ENCODE measurements at places on chromosomes 3 and 15.
A peak's percentile ranks its signal among the peaks of the same experiment; 100 is the strongest.

DNA sequence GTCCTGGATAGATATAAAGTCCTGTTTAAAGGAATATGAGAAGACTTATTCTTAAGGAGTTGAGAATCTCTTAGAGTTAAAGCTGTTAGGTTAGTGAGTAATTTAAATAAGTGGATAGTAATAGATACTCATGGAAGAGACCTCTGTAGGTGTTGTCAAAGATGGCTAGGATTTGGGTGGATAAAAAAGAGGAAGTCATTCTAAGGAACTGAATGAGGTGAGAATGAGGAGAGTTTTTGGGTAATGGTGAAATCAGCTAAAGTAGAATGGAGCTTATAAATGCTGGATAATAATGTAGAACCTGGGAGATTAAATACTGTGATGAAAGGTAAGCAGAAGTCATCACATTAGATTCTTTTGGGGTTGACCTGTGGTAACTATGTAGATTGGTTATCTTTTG, 8.1 kb downstream of the ARIH1 start:
- no peak for DNase-seq

GRCh38 chr3:195001961-195002861, 268.7 kb downstream of the XXYLT1 start:
- peak; percentile 15 for DNase-seq

DNA sequence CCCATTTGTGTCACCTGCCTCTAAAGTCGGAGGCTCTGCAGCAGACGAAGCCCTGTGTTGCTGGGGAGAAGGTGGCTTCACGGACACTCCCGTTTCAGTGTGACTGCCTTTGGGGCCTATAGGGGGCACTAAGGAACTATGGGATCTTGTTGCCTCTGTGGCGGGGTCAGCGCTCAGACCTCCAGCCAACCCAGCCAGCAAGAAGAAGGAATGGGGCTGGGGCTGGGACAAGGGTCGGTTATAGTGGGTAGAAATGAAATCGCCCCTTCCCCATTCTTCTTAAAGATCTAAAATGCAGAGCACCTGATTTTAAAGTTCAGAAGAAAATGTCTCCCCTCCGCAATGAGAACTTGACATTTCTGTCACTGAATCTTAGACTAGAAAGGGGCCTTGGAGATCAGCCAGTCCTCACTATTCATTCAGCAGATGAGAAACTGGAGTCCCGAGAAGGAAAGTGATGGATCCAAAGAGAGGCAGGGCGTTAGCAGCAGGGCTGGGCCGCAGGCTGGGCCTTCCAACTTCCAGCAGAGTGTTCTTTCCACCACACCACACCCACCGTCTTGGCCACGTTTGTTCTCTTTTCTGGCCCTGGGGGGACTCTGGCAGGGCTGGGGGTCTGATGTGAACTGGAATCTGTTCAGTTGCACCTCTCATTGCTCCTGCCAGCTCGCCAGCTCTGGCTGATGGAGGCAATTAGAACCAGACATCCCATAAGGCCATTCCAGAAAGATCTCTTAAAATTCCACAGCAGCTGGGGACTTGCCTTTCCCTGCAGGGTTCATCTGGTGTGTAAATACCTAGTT, 195.4 kb downstream of the OPA1 start:
- no peak for DNase-seq

DNA sequence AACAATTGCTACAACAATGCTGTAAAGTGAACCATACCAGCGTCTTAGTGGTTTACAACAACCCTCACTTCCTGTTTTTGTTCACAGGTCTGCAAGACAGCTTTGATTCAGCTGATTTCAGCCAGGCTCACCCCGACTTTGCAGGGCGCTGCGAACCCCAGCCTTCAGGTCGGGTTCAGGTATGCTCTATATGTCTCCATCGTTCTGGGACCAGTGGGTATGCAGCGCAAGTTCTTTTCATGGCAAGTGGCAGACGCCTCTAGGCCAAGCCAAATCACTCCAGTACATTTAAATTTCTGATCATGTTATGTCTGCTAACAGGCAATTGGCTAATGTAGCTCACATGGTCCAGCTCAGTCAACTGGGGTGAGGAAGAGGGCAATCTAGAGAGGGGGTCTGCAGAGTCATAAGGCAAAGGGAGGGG, 52.4 kb upstream of the RGMA start:
- no peak for DNase-seq

- DNase-seq: no peak
These were observed 58.2 kb upstream of the DUT start for GRCh38 chr15:48273049-48273448.

DNA sequence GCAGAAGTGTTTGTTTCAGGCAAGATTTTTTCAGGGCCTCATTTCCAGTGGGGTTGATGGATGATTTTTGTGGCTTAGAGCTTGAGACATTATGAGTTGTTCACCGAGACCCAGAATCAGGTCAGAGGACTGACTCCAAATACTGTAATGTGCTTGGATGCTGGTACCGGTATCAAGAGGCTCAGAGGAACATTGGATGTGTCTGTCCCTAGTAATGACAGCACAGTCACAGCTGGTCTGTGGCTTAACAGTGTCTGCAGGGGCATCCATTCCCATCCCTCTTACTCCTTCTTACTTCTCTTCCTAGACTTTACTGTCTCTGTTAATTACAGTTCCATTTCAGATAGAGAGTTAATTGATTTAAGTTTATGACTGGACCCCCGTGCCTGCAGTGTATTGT, 107.8 kb downstream of the PTPRG start:
- DNase-seq: no peak

- DNase-seq: no peak
These were observed 12.4 kb upstream of the ATP10A start for GRCh38 chr15:25875566-25875965.

- no peak for DNase-seq
These were observed 134.9 kb downstream of the MBNL1 start for GRCh38 chr3:152403632-152404066.

DNA sequence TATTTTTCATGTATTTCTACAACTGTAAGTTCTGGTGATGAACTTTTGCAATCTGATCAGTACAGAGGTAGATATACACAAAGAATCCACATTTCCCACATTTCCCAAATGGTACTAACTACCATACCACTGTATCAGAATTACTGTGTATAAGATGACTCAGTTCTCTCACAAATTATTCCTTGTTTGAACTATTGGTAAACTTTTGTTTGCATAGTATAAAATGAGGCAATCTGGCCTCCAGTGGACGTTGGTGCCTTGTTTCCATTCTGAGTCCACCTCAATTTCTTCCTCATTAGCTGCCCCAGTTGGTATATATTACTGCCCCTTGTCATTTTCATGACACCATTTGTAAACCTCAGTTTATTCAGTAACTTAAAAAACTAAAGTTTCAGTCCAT, 38.5 kb downstream of the SPTSSB start:
- DNase-seq: no peak

- DNase-seq: no peak
These were observed 13.7 kb downstream of the ACSBG1 start for GRCh38 chr15:78220713-78221112.

DNA sequence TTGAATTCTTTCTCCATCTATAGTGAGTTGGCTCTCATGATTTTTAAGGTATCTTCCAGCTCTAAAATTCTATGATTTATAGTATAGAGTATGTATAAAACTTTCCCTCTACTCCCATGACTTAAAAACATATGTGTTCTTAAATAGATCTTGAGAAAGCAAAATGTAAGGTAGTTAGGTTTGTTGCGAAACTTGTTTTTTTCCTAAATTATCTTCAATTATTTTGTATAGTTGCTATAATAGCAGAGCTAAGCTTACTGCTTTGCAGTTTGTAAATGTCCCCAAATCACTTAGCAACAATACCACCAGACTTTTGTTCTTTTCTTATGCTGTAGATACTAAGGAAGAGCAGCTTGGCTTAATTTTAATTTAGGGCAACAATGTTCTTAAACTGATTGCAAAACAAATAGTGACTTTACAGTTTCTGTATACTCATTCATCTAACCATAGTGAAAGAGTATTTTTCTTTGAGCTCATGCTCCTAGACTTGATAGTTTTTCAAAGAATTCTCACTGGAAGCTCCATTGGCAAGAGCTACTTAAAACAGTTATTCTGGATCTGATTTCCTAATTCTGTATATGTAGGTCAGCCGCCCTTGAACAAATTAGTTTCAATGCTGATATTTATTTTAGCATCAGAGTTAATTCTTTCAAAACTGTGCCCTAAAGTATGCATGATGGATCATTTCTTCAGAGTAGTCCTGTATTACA, 61.2 kb downstream of the LYSMD4 start:
- DNase-seq: no peak

DNA sequence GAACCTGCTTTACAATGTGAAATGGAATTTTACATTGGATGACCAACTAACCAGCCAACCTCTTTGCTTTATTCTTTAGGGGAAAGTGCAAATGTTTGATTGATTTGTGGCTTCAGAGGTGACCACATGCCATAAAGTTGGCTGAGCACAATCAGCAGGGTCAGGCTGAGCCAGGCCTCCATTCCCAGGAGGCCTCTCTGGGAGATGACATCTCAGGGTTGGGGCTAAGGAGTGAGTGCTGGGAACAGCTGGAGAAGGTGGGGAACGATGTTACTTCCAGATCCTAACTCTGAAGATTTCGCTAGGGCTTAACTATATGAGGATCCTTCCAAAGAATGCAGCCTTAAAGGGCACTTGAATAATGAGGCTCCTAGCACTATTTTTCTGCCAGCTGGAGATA, 131.7 kb downstream of the ATP10A start:
- DNase-seq: no peak

- DNase-seq: no peak
These were observed 917.5 kb downstream of the FHIT start for GRCh38 chr3:60333710-60334109.

- no peak for DNase-seq
These were observed 123.7 kb upstream of the MCTP2 start for GRCh38 chr15:94107652-94108051.

- no peak for DNase-seq
These were observed 30.8 kb upstream of the MAP3K13 start for GRCh38 chr3:185332026-185332735.

DNA sequence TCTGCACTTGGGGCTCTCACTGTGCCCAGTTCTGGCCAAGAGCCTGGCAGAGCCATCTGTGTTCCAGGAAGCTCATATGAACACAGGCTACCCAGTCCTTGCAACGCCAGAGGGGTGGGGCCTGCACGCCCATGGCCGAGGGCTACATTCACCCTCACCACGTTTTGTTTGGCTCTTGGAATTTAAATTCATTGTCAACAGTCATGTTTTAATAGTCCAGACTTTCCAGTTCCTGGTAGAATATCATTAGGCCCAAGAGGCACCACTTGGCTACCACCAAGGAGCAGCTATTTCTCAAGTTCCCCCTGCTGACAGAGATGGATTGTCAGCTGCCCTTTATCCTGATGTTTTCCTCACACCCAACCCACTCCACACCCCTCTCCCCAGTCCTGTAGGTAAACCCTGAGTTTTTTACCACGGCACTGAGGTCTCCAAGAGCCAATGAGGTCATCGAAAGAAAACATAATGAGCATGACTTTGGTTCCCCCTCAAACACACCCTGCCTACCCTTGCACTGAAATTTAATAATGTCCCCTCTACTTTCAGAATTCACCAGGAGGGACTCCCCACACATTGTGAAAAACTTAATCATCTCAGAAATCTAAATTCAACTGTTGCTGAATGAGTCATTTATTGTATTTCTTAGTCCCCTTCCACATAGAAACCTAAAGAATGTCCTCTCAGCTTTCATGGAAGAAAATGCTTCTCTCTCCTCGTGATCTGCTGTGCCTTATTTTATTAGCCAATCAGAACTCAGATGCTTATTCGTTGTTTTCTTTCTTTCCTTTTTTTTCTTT, 125.1 kb downstream of the SHQ1 start:
- DNase-seq: peak; percentile 26

DNA sequence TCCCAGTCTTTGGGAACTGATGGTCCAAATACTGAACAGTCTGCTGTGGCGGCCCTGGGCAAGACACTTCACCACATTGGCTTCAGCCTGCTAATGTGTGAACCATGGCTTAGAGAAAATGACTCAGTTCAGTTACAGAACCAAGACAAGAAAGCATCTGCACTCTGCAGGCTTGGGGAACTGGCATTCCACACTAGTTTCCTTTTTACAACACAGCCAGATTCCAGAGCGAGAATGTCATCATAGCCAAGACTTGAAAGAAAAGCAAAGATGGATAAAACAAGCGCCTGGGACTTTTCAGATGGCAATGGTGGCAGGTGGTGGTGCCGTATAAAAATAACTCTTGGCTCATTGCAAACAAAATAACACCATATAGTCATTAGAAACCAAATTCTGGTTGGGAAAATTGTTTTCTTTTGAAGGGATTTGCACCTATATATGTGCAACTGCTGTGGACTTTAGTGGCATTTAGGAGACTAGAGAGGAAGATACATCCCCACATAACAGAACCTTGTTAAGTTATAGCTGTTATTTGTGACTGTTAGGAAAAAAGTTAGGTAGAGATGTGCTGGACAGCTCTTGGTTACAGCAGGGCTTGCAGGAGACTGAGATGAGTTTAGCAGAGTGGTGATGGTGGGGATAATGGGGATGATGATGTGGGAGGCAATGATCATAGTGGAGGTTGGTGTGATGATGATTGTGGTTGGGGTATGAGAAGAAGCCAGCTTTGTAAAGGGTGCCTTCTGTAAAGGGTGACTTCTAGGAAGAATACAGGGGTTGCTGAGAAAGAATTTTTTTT, 273.6 kb downstream of the THRB start:
- DNase-seq: no peak

- no peak for DNase-seq
These were observed at the start of gene NR2E3 for GRCh38 chr15:71810256-71811035. TSS of gene NR2E3 (plus strand) at chr15:71810554. CDS start at chr15:71810744, 190 bp downstream.

DNA sequence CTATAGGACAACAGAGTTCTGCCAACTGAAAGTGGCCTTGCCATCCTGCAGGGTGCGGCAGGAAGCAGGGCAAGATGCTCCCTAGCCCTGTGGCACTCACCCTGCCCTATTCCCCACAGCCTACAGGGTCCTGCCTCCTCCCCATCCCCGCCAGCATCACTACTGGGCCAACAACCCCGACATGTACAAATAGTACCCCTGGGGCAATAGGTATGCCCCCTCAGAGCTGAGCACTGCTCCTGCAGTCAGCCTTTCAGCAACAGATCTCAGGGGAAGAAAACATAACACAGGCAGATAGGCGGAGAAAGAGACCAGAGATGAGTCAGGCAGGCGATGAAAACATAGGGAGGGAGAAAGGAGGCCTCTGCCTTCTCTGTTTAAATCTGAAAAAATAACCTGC, 74.7 kb downstream of the XXYLT1 start:
- DNase-seq: no peak

GRCh38 chr3:8223766-8224165, 277.9 kb upstream of the LMCD1 start:
- DNase-seq: no peak

GRCh38 chr3:186986406-186986805, 56.1 kb downstream of the ST6GAL1 start:
- DNase-seq: no peak

- DNase-seq: no peak
These were observed 5.7 kb downstream of the PLCH1 start for GRCh38 chr3:155739154-155739553.

GRCh38 chr3:46695177-46695961, 1.9 kb upstream of the ALS2CL start:
- DNase-seq: peak; percentile 33

- no peak for DNase-seq
These were observed 4.3 kb downstream of the SLC51A start for GRCh38 chr3:196220587-196220986.

GRCh38 chr3:46440531-46441294, 24.0 kb downstream of the LTF start:
- peak; percentile 34 for DNase-seq

All from activated naive CD8-positive, alpha-beta T cell treated with anti-CD3 and anti-CD28 coated beads for 36 hours (primary cell).